Stimulated activated CD4-positive, alpha-beta T cell treated with anti-CD3 and anti-CD28 coated beads, Interleukin-15, amount 100 ng/mL, for 48 hours (primary cell): ENCODE measurements at places on chromosomes 7 and 10.

DNA sequence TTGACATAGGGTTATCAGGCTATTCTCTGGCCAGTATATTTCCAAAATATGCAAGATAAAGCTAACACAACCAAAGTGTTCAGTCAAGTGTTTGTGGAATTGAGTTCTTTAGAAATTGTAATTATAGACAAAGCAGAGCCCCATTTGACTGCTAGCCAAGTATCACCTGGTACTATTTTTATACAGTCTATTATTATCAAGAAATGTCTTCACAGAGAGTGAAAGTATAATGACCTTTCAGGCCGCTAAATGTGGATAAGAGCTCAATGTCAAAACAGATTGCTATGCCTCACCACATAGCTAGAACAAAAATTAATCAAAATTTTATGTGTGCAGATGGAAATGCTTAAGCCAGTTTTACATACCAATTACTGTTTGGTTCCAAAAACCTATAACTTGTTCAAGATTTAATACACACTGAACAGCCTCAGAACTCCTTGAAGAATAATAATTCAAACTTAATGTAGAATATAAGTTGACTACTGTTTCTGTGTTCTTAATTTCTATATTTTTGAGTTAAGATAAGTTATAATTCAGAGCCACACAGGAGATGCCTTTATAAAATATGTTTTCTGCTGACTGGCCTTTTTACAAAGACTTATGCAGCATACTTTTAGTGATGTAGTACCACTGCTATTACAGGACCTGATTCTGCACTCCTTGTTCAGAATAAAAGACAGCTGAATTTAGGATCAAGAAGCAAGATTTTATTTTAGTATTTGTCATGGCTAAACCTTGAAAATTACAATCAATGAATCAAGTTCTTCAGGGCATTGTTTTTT lies 31.0 kb downstream of the PRPS1L1 start:
- no peak for DNase-seq

GRCh38 chr7:1533547-1534329 lies 3.2 kb downstream of the MAFK start:
- DNase-seq = no peak

DNA sequence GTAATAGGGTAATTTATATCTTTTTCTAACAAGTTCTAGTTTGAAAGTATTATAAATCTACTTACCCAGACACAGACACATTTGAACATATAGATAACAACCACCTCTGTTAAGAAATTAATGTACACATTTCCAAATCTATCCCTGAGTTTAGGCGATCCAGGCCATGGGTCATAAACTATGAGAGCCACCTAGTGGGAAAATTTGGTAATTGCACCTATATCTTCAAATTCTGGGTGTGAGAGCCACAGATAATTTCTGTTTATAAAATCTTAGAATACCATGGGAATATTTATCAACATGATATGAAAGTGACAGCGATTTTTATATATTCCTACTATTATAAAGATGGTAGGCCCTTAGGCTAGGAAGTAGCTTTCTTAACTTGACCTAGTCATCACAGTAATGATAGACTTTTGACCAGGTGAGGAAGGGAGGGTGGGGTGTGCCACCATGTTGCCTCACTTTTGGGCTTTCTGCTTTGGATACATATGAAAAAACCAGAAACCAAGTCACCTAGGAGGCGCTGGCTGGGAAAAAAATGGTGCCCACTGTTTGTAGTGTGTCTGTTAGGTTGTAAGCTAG lies 8.0 kb upstream of the EPHA1 start:
- DNase-seq = no peak

DNA sequence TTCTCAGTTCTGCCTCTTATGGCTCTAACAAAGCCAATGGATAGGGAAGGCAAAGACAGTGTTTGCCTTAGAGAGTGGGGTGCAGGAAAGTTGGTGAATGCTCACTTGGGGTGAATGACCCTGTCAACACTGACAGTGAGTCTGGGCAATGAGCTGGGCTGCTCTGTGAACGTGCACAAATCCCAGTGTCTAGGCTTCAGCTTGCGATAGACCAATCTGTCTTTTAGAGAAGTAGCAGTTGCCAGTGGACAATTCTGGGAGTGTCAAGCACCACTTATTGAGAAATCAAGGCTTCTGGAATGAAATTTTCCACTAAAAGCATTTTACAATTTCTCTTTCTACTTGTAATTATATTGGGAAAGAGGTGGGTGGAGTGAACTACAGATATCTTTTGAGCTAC lies 141.4 kb downstream of the HERPUD2 start:
- DNase-seq = no peak

GRCh38 chr10:90917968-90918318 lies 2.9 kb downstream of the ANKRD1 start:
- DNase-seq = no peak
